Effector memory CD4-positive, alpha-beta T cell (primary cell): ENCODE measurements at places on chromosomes 4 and X.

DNA sequence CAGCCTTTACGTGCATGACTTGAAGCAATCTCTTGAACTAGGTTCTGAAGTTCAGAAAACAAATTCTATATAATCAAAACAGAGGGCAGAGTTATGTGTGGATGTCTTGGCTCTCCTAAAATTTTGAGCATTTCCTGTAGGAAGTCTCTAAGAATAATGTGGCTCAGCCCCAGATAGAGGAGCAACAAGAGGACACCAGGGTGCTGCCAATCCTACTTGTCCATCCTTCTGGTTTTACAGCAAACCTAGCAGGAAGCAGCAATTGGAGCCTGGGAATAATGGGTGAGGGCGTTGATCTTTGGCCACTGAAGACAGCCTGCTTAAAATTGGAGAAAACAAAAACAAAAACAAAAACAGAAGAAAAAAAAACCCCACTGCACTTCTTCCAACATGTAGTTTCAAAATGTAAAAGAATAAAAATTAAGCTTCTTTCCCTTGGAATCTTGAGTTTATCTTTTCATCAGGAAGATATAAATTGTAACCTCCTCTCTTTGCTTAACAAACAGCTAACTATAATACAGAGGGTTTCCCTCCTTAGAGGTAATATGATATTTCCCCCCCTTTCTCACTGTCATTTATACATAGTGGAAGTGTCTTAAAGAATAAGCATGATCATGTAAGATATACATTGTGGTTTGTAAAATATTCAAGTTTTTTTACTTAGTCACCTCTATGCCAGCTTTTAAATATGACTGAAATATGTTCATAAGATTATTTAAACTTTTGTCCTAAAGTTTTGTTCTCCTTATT, 130.6 kb downstream of the FBXO8 start:
- DNase-seq = no peak

- DNase-seq = no peak
Measured at GRCh38 chr4:29047341-29048041, 1672.7 kb upstream of the PCDH7 start.

DNA sequence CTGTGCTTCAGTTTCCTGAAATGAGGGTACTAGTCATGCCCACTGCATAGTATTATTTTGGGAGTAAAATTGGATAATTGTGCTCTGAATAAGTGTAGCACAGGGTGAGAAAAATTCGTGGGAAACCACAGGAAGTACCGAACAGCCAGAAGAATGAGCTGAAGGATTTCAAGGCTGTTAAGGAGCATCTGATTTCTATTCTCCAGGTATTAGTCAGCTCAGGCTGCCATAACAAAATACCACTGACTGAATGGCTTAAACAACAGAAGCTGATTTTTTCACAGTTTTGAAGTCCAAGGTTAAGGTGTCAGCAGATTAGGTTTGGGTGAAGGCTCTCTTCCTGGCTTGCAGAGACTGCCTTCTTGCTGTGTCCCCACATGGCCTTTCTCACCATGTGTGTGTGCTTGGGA, 41.9 kb downstream of the WWC2 start:
- DNase-seq = no peak

GRCh38 chrX:71236836-71237235, 13.8 kb downstream of the GJB1 start:
- no peak for DNase-seq

GRCh38 chr4:100935090-100935489, 412.2 kb downstream of the PPP3CA start:
- DNase-seq = no peak

- DNase-seq = no peak
Measured at GRCh38 chrX:30938295-30938694, 49.2 kb upstream of the TAB3 start.

- DNase-seq = no peak
Measured at GRCh38 chrX:108209006-108209554, 117.5 kb downstream of the ATG4A start.

- no peak for DNase-seq
Measured at GRCh38 chr4:109826719-109827118, 1.1 kb upstream of the RRH start.

DNA sequence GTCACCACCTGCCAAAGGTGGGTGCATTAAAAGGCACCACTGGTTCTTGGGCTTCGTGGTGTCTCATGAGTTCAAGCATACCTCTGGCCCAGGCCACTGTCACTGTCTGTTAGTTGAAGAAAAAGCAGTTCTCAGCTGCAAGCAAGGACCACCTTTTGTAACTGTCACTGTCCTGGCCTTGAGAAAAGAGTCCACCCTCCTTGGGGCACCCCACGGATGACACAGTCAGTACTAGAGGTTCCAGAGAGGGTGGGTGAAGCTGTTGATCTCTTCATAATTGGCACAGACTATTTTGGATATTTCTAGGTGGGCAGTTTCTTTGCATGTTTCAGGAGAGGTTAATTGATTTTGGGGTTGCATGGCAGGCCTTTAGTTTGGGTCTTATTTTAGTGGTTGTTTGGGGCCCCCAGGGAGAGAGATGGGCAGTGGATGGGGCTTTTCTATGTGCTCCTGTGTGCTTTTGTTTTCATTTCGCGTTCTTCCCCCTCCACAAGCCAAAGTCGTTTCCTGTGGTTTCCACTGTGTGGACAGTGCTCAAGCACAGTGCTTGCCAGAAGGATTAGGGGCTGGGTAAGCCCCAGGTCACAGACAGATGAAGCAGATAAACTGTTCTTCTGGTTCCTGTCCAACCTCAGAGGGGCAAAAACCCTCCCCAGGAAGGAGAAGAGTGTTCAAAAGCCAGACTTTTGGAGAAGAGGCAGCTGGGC, 156.2 kb upstream of the PPP1R2C start:
- no peak for DNase-seq

GRCh38 chrX:1341545-1342184, 5.1 kb downstream of the IL3RA start:
- no peak for DNase-seq

DNA sequence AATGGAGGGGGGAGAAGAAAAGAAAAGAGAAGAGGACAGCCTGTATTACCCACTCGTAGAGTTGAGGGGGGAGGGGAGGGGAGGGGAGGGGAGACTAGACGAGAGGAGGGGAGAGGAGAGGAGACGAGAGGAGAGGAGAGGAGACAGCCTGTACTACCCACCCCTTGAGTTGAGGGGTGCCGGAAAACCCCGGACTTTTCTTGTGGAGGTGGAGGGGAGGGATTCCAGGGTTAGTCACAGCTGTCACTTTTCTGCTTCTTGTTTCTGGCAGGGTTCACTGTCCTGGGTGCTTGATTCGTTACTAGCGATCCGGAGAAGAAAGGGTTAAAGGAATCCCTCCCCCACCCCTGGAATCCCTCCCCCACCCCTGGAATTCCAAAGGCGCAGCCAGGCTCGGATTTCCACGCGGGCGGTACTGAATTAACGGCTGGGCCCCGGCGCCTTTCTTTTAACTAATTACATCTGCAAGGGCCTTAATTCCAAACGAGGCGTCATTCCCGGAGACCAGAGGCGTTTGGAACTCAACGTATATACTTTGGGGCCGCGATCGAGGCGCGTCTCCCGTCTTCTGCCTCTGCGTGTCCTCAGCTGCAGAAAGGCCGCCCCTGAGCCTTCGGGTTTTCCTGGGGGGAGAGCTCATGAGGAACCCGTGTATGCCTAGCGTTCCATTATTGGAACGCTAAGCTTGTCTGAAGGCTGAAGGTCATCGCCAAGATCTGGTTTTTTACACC, 20.1 kb upstream of the CSF2RA start:
- no peak for DNase-seq

DNA sequence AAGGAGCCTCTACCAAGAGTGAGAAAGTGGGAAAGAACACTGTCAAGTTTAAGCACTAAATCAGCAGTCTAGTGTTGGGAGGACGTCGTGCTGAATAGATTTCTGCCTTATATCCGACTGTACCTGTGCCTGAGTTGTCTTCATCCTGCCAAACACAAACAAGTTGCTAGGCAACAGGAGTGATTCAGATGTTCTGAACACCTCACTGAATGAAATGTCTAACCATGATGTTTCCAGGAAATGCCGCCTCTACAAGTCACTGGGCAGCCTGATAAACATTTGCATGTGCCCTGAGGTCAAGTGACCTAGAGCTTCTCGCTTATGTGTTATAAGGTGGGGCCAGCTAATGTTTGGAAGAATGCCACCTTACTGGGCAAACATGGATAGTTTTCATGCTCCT, 37.9 kb downstream of the SGMS2 start:
- no peak for DNase-seq

DNA sequence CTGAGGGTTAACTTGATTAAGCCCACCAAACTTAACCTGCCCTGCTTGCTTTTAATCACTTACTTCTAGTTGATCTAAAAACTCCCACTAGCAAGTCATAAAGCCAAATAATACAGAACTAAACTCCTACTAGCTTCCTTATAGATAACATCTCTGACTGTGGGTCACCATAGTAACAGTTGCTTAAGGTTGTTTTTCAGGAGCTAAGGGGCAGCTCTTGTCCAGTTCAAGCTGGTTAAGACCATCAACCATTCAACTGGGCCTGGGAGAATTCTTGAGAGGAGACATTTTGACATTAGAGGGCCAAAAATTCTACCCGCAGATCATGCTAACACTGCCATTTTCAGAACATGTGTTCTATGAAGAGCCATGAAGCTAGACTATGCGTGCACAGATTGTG, 67.0 kb downstream of the UCHL1 start:
- DNase-seq = no peak

DNA sequence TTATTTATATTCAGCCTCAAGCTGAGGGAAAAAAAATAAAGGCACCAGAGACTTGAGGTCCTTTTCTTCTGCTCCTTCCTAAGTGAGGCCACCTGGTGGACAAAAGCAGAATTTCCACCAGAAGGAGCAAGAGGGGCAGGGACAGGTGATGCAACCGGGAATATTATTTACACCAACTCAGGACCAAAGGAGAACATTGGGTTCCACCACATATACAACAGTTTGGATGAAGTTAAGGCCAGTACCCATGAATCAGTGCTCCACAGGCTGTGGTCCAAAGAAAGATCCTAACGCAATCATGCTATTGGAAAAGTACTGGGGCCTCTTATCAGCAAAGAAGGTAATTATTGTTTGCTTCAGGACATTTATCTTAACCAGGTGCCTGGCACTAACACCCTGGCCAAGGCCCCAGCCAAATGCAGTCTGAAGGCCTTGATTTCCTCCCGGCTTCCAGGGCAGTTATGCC, 57.4 kb downstream of the TSC22D3 start:
- DNase-seq = peak; percentile 55

GRCh38 chrX:132127743-132128142, at the start of gene FRMD7:
TSS of gene FRMD7 (minus strand) at chrX:132128020. CDS start at chrX:132127844, 176 bp downstream.
- no peak for DNase-seq

GRCh38 chr4:1410491-1411325, 4.5 kb upstream of the NKX1-1 start:
- DNase-seq = no peak

GRCh38 chrX:63664741-63665140, 120.3 kb downstream of the ARHGEF9 start:
- DNase-seq = no peak

- DNase-seq = no peak
Measured at GRCh38 chr4:174210354-174210753, 73.1 kb downstream of the FBXO8 start.

DNA sequence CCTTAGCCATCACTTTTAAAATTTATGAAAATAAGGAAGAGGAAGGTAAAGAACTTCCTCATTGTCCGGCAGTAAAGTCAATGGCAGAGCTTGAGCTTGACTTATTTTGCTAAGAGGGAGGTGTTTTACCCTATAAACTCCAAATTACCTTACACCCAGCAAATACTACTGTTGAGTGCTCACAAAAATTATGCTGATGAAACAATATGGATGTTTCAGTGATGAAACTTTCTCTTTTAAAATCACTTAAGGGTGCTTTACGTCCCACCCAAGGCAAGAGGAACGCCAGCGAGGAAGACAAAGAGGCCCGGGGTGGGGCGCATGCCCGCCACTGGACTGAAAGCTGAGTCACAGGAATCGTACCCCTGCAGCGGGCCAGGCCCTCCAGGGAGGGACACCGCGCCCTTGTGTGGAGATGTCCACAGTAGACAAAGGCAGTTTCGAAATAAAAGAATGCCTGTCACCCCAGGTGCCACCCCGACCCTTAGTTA, 560 bp upstream of the TMSB4X start:
- DNase-seq = no peak

GRCh38 chrX:148309413-148309812, 191.0 kb upstream of the AFF2 start:
- no peak for DNase-seq

GRCh38 chr4:31220921-31221320, 500.8 kb downstream of the PCDH7 start:
- no peak for DNase-seq

DNA sequence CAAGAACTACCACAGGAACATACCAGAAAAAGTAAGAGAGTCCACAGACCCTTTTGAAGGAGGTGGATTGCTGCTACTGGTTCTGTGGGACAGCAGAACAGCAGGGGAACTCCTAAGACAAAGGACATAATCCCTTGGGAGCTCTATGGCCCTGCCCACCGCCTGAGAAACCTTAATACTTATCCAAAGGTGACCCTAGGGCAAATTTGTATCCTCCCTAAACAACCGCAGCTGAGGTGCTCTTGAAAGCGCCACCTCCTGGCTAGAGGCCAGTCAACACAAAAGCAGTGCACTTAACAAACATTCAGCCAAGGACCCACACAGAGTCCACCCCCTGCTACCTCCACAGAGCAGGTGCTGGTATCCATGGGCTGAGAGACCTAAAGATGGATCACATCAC, 136.8 kb downstream of the ADAM29 start:
- no peak for DNase-seq

GRCh38 chrX:111244235-111244750, 26.0 kb downstream of the CAPN6 start:
- DNase-seq = no peak

DNA sequence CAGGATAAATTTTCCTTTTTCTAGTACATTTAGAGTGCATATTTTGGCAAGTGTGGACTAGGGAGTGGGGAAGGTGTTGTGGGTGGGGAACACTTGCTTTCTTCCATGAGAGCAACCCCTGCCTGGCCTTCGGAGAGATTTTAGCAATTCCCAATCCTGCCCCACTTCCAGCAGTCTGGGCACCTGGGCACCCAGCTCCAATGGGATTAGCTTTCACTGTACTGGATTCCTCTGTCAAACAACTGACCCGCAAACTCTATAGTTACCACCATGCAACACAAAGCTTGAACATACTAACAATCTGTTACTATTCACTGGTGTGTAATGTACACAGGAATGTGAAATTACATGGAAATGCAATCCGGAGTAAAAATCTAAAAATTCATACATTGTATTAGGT, 50.3 kb downstream of the SH3RF1 start:
- no peak for DNase-seq
